ENCODE measurements at places on chromosomes 12 and 14.

GRCh38 chr12:94535510-94535921 lies 75.8 kb upstream of the CEP83 start:
- DNase-seq: no peak

DNA sequence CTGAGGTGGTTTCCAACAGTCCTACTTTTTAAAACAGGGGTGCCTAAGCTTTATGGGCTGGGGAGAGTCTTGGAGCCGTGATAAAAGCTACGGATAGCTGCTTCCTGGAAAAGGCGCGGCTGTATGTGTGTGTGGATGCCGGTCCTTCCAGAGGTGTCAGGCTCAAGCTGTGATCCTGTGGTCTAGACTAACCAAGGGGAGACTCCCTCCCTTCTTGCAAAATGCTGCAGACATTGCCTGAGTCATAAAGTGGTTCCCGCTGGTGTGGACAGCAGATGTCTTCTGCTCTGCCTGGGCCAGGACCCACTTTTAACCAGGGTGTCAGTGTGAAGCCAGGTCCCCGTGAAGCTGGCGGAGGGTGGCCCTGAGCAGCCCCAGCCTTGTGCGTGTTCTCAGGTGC lies 37.8 kb downstream of the CCDC92 start:
- DNase-seq: no peak

DNA sequence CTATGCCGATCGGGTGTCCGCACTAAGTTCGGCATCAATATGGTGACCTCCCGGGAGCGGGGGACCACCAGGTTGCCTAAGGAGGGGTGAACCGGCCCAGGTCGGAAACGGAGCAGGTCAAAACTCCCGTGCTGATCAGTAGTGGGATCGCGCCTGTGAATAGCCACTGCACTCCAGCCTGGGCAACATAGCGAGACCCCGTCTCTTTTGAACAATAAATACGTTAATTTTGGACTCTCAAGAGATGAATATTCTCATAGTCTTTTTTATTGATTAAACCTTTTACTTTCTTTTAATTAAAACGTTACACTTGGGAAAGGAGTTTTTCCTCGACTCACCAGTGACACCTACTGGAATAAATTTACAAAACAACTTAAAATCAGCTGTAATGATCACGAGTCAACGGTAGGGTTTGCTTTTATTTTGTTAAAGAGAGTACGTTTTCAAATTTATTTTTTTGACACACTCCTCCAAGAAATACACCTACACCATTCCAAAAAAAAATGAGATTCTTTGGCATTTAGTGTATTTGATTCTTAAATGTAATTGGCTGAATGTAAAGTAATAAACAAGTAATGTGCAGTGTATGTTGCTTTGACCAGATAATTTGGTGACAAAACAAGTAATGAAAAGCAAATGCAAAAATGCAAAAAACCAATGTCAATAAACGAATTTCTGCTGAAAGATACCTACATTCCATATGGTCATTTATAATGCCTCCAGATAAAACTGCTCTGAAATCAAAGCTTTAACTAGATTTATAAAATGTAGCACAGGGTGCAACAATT lies 687 bp upstream of the RPS29 start:
- DNase-seq: peak; percentile 81

DNA sequence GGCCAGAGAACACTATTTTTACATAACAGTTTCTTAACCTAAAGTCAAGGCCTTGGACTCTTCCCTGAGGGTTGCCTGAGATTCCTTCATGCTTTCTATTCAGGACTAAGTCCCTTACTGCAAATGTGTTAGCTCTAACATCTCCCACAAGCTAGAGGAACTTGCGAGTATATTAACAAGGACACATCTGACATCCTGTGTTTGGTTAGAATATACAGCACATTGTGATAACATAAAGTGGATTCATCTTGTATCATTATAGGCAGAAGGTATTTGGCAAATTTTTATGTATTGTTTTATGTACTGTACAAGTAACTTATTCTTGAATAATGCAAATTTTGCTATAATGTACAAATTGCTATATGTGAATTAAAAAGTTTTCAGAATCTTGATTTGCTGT lies 45.5 kb downstream of the SH2B3 start:
- DNase-seq: no peak

DNA sequence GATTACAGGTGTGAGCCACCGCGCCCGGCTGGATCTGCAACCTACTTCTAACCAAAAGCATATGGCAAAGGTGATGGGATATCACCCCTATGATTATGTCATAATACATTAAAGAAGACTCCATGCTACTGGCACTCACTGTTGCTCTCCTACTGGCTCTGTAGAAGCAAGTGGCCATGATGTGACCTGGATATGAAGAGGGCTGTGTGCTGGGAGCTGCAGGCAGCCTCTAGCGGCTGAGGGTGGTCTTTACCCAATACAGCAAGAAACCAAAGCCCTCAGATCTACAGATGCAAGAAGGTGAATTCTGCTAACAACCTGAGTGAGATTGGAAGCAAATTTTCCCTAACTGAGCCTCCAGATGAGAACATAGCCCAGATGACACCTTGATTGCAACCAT lies 34.2 kb upstream of the TRIM9 start:
- no peak for DNase-seq

DNA sequence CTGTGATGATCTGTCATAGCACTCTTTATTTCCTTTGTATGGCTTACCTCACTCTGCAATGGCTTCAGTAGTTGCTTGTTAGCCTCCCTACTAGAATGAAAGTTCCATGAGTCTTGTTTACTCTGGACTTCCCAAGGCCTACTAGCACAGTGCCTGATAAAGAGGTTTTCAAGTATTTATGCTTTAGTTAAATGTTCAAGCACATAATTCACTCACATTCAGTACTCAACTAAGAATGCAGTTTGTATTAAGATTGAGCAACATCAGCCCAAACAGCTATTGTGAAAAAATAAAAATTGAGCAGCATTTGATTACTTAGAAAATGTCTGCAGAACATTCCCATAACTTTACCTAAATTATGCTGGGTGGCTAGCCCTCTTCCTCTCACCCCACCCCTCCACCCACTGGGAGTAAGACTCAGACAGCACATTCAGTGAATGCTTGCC lies 158.9 kb upstream of the AMIGO2 start:
- no peak for DNase-seq

- DNase-seq: no peak
Observed at GRCh38 chr12:128394137-128394536, 127.2 kb downstream of the TMEM132C start.

- DNase-seq: no peak
Observed at GRCh38 chr14:71716041-71716772, 216.0 kb upstream of the RGS6 start.

DNA sequence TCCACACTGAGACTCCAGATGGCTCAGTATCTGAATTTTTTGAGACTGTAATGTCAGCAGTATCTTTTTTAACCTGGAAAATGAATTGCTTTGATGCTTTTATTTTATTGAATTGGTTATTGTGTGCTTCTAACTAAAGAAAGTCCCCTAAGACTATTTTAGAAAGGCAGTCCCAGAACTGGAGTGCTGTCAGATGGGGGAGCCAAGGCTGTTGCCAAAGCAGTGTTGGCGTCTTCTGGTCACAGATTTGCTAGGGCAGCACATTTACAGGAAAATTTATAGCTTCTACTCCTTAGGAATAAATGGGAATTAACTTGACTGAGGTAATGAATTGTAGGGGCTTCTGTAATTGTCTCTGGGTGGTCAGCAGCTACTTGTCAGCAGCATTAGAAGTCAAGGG lies 157.1 kb upstream of the ARHGAP5 start:
- no peak for DNase-seq

DNA sequence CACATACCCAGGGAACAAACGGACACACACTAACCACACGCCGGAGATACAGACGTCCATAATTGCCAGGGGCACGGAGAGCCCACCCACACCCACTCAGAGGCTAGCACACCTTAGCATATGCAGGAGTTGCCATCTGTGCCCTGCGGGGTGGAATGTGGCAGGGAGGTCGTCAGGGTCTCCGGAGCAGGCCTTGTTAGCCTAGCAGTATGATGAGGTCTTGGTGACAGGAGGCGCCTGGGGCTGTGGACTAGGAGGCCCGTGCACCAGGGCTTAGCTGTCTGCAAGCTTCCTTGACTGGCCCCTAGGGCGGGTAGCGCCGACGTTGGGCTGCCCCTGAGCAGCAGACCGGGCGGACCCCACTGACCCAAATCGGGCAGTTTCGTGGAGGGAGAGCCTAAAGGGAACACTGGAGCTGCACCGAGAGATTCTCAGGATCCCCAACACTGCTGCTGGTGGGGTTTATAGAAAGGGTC lies 10.0 kb downstream of the STAC3 start:
- no peak for DNase-seq

GRCh38 chr14:78028471-78028870 lies 141.7 kb upstream of the NRXN3 start:
- DNase-seq: no peak

Measured in erythroblast (primary cell).